ENCODE measurements at places on chromosomes 13 and 19.

DNA sequence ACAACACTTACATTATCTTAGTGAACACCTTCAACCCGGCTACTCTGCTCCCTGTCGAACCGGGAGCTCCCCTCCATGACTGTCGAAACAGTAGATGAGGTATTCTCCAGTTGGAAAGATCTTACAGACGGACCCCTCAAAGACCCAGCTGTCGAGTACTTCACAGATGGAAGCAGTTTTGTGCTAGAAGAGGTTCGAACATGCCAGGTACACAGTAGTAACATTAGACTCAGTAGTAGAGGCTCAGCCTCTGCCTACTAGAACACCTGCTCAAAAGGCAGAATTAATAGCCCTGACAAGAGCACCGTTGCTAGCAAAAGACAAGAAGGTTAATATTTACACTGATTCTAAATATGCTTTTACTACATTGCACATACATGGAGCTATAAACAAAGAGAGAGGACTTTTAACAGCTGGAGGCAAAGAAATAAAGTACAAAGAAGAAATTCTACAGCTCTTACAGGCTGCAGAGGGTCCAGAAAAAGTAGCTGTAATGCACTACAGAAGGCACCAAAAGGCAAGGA, 13.6 kb upstream of the SLC15A1 start:
- no peak for DNase-seq

- peak; percentile 36 for DNase-seq
Measured at GRCh38 chr13:30978981-30979956, 46.8 kb downstream of the TEX26 start.

- DNase-seq = no peak
Measured at GRCh38 chr13:30051531-30052060, 201.2 kb upstream of the UBL3 start.

DNA sequence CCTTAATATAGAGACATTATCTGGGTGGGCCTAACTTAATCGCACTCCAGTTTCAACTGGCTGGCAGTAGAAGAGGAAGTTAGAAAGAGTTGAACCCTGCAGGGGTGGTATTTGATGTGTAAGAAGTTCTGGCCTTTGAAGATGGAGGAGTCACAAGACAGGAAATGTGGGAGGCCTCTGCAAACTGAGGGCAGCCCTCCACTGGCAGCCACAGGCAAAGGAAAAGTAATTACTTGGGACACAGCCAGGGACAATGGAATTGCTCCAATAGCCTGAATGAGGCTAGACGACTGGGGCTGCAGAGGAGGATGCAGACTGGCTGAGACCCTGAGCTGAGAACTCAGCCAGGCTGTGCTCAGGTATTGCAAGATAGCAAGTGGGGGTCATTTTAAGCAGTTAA, 703.3 kb upstream of the ARGLU1 start:
- peak; percentile 34 for DNase-seq

DNA sequence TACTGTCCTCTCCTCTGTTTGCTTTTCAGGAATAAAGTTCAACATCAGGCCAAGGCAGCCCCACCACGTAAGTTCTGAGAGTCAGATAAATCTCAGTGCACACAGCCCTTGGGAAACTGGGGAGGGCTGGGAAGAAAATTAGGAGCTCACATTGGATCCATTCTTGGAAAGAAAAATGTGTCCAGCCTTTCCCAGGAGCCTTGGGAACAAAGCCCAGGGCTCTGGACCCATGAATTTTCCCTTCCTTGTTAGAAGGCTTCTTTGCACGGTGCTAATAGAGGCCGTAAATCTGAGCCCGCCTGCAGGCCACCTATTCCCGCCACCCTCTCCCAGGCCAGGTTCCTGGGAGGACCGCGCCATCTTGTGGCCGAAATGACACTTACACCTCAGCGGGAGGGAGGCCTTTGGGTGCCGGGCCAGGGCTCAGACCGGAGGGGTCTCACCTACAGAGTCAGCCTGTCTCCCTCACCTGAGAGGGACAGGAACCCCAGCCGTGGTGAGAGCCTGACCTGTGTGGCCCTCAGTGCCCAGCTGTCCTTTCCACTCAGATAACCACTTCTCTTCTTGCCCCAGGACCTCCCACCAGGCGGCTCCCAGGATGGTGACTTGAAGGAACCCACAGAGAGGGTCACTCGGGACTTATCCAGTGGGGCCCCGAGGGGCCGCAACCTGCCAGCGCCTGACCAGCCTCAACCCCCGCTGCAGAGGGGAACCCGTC, 25.1 kb upstream of the KCTD15 start:
- peak; percentile 76 for DNase-seq

DNA sequence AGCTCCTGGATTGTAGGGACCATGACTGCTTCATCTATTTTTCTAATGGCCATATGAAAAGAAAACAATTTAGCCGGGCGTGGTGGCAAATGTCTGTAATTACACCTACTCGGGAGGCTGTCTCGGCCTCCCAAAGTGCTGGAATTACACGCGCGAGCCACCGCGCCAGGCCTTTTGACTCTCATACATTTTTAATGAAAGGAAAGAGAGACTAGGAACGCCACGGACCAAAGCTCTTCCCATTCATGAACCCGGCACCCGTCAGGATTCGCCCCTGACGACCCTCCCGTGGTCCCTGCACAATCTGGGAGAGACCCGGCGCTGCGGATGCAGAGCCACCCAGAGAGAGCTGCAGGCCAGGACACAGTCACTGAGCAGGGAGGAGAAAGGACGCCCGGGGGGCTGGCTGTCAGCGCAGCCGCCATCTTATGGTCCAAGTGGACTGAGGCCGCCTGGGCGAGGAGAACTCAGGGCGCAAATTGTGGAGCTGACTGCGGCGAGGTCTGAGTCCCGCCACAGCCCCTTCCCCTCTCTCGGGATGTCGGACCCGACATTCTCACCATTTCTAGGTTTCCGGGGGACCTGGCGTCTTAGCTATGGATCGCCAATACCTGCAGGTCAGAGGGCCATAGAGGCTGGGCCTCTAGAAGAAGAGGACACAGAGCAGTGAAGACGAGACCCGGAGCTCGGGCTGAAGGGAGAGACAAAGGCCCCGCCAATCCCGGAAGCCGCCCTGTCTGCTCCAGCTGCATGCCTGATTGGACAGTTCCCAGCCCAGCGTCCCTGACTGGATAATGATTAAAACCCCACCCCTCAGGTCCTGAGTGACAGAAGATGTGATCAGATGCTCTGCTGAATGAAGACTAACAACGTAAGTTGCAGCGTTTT, at the start of gene ZNF681:
TSS of gene ZNF681 (minus strand) at position 705 of the 888 bp plus-strand sequence. CDS start at position 563, 142 bp downstream.
- DNase-seq = peak; percentile 96

GRCh38 chr13:108278466-108278865, 8.9 kb downstream of the TNFSF13B start:
- DNase-seq = no peak

GRCh38 chr19:51735759-51736449, 12.1 kb upstream of the HAS1 start:
- peak; percentile 49 for DNase-seq

- no peak for DNase-seq
Measured at GRCh38 chr19:11453468-11454341, 18.3 kb downstream of the PRKCSH start.

- no peak for DNase-seq
Measured at GRCh38 chr13:48493851-48494250, 39.0 kb downstream of the RCBTB2 start.

GRCh38 chr13:31175847-31176532, 14.3 kb upstream of the HSPH1 start:
- peak; percentile 40 for DNase-seq

DNA sequence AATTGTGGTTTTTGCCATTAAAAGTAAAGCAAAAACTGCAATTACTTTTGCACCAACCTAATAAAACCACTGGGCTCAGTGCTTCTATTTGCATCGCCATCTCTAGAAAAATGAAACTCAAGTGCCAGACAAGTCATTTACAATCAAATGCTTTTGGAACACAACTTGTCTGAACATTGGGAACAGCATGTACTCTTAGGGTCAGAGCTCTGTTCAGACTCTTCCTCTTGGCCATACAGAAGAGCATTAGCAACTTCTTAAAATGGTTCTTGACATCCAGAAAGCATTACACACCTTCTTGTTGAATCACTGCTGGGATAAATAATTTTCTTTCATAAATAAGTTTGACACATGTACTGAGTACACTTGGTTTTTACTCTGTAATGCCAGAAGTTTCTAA, 272.5 kb downstream of the DCLK1 start:
- no peak for DNase-seq

DNA sequence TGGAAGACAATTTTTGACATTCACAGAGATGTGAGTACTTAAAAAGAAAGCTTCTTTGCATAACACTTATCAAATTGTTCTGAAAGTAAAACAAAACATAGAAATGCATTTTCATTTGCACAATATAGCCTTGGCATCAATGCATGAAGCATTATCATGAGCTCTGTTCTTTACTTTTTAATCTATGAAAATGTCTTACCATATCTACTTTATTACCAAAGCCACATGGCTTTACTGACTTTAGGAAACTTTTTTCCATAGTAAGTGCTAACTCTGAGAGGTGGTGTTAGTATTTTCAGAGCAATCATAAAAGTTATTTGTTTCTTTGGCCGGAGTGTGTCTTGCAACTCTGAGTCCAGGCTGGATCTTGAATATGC, 10.5 kb downstream of the TNFRSF19 start:
- no peak for DNase-seq

- no peak for DNase-seq
Measured at GRCh38 chr13:111898956-111899713, 167.8 kb upstream of the SOX1 start.

DNA sequence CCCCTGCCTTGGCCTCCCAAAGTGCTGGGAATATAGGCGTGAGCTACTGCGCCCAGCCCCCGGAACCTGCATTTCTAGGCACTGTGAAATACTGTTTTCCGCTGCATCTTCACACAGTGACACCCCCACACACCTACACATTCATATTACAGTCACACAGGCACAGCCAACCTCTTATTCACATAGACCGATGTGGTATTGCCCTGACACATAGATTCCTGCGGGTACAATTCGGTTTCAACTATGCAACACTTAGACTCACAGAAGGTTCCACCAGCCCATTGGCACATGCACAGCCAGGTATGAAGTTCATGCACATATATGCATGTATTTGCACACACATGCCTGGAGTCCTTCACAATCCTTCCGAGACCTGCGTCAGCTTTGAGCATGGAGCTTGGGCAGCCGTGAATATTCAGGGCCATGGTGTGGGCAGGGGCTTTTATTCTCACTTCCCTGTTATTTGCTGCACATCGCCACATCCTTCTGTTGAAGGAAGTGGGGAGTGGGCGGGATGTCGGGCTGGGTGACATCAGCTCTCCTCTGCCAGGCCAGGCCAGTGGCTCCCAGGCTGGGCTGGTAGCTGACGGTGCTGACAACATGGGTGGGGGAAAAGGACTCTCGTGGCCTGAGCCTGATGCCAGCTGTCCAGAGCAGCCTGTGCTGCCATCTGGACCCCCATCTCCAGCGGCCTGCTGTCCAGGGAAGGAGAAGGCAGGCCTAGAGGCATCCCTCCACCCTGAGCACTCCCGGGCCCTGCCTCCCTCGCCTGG, 5.4 kb upstream of the CDC37 start:
- DNase-seq = no peak

GRCh38 chr13:110689041-110689440, 16.9 kb downstream of the CARS2 start:
- no peak for DNase-seq

DNA sequence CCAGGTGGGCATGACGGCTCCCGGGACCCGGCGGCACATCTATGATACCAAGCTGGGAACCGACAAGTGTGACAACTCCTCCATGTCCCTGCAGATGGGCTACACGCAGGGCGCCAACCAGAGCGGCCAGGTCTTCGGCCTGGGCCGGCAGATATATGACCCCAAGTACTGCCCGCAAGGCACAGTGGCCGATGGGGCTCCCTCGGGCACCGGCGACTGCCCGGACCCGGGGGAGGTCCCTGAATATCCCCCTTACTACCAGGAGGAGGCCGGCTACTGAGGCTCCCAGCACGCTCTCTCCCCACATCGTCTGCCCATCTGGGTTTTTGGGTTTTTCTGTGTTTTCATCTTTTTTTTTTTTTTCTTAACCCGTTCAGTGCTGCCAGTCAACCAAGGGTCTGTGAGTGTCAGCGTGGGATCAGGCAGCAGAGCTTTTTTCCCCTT, 2.3 kb upstream of the ABCA7 start:
- no peak for DNase-seq

GRCh38 chr19:55460670-55461258, 678 bp downstream of the ISOC2 start:
- peak; percentile 94 for DNase-seq

GRCh38 chr13:101949681-101950080, 452.2 kb downstream of the FGF14 start:
- DNase-seq = no peak

DNA sequence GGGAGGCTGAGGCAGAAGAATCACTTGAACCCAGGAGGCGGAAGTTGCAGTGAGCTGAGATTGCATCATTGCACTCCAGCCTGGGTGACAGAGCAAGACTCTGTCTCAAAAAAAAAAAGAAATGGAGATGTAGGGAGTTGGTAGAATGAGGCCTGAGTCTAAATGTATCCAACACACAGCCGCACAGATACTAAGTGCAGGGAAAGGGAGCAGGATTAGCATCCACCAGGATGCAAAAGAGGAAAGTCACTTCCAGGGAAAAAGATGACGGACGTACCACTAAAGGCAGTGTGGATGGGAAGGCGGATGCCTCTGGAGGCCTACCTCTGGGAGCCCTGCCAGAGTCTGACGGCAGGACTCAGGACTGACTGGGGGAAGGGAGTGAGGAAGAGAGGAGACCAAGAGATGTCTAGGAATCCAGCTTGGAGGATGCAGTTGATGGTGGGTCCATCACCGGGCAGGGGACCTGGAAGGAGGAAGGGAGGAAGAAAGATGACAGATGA, 6.8 kb downstream of the FAM98C start:
- peak; percentile 74 for DNase-seq

- no peak for DNase-seq
Measured at GRCh38 chr19:58325311-58326022, 1.3 kb upstream of the ZSCAN22 start.

- DNase-seq = peak; percentile 29
Measured at GRCh38 chr13:99979453-99980200, 2.0 kb upstream of the ZIC2 start.

- DNase-seq = no peak
Measured at GRCh38 chr13:50456111-50456510, 387.4 kb downstream of the DLEU7 start.

- no peak for DNase-seq
Measured at GRCh38 chr13:30857636-30858035, 48.4 kb upstream of the MEDAG start.

DNA sequence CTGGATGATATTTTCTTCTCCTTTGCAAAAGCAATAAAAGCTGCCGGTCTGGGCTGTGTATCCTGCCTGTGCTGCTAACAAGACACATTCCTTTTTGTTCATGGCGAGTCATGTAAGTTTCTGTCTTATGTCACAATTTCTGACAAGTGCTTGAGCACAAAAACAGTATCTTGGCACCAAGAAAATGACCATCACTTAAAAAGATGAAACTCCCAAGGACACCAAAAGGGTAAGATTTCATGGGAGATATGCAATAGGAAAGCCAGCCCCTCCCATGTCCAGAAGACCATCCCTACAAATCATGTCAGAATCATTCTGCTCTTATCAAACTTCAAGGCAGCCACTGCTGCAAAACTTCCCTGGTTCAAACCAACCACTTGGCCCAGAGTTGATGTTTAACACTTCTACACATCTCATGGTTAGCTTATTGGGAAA, 375.4 kb upstream of the ZNF507 start:
- no peak for DNase-seq

- no peak for DNase-seq
Measured at GRCh38 chr13:75153386-75153785, 328.6 kb downstream of the TBC1D4 start.

Data from femur (tissue), 1 donor.